DMS79 (cell line): ENCODE measurements at places on chromosomes 5 and 9.

- DNase-seq, result no peak
Observed at GRCh38 chr5:31767335-31768031, 128.6 kb downstream of the PDZD2 start.

DNA sequence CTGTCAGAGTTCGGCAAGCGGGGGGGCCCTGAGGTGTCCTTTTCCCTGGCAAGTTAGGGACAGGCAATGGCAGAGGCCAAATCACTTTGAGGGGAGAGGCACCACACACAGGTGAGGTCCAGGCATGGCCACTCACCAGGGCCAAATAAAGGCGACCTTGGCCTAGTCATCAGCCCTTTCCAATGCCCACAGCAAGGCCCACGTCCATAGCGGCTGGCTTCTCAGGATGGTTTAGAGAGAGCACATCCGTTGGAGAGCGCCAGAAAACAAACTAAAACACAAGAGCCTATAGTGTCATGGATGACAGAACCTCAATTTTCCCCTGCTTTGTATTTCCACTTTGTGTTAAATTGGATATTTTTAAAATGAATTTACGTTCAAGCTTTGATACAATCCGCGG is 7.0 kb downstream of the CCNJL start:
- no peak for DNase-seq

- DNase-seq, result no peak
Observed at GRCh38 chr5:146698651-146699050, 179.9 kb downstream of the PPP2R2B start.

GRCh38 chr9:107054146-107054545 is 191.2 kb downstream of the ZNF462 start:
- DNase-seq, result no peak

GRCh38 chr9:96777426-96777864 is 442 bp downstream of the ZNF510 start:
- no peak for DNase-seq

DNA sequence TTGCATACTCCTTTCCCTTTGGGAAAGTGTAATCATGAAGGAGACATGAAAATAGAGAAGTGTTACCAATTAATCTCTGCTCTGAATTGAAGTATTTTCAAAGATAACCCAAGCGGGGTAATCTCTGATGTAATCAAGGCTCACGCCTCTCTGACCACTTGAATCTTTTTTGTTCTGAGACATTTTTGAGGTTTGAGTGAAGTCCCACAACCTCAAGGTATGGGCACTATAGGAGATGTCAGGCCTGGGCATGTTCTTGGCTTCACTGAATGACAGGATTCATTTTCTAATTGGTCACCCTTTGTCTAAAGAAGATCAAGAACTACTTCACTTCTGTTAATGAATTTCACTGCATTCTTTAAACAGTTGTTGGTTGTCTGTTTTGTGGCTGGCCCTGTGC is 23.7 kb downstream of the ENHO start:
- DNase-seq, result peak; percentile 44

DNA sequence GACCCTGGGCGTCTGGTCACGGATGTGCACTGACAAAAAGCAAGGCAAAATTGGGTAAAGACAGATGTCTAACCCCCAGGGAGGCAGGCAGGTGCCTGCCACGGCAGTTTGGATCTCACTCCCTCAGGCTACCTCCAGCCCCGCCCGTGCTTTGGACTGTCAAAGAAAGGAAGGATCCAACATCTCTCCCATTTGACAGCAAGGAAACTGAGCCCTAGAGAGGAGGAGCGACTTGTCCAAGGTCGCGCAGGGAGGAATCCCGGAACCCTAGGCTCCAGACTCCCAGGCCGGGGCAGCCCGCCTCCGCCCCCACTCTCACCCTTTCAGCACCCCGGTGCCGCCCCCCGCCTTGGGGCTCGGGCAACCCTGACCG is 376 bp downstream of the GOLGA1 start:
- peak; percentile 57 for DNase-seq

- DNase-seq, result no peak
Observed at GRCh38 chr9:91040371-91041215, 239.0 kb downstream of the SYK start.

DNA sequence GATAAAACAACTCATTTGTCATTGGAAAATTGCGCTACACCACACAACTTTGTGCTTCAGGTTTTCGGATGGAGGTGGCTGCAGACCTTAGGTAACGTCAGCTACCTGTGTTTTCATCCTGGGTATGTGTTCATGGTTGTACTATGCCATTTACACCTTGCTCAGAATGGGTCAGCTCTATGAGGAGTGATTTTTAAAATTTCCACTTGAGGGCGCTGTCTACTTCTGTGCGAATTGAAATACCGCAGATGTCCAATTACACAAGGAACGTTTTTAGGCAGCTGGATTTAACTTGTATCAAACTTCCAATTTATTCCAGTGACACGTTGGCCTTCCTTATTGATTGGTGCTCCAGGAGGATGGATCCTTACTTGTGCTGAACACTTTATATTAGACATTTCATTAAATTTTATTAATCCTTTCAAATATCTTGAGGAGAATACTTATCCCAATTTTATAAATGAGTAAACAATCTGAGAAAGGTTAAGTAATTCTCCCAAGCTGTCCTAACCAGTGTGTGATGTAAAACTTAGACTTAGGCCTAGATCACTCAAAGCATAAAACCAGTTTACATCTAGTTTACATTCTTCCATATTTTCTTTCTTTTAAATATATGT is 23.4 kb downstream of the DMRTA1 start:
- no peak for DNase-seq

GRCh38 chr9:92680166-92681119 is 10.5 kb upstream of the IPPK start:
- no peak for DNase-seq

DNA sequence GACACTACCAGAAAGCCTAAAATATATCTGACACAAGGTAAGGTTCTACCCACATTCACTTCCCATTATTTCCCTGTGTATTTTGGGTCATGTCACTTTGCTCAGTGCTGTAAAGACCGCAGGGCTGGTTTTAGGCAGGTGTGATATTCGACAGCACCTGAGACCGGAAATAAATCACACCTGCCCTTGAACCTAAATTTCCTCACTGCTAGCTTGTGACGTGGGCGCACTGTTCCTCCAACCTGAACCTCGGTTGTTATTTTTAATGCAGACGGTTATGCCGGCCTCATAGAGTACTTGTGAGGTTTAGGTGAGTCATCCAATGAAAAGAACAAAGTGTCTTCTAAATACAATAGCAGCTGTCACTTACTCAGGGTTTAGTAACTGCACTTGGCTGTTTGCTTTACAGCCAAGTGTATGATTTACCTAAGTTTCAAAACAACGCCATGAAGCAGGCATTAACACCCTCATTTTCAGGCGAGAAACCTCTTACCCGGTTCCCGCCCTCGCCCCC is 20.7 kb upstream of the ZNF782 start:
- no peak for DNase-seq

- no peak for DNase-seq
Observed at GRCh38 chr9:79917421-79917820, 345.7 kb downstream of the TLE4 start.

DNA sequence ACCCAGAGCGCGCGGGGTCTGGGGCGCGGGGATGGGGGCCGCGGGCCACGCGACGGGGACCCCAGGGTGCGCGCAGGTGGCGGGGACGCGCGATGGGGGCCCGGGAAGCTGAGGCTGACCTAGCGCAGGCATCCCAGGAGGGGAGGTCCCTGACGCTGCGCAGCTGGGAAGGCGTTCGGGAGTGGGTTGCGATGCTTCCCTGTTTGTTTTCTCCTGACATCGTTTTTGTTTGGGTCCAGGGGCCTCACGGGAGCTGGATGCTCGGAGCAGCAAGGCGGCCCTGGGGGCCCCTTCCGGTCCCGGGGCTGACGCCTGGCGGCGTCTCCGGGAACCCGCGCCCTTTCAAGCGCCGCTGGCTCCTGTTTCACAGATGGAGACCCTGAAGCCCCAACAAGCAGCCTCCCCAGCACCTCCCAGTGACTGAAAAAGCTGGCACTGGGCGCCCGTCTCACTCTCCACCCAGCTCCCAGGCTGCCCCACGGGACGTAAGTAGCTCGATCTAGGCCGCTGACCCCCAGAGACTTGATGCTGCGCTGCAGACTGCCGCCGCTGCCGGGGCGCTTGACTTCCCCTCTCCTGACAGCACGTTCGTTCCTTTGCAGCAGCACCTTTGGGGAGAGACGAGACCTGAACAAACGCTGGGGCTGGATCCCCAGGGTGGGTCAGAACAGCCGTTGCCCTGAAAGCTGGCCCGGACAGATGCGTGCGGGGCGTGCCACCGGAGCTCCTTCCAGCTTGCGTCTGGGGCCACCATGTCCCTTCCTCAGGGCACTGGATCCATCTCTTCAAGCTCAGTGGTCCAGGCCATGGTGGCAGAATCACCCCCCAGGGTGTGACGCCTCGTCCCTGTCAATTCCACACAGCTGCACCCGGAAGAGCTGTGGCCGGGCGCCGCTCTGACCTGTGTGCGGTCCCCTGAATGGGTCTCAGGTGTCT is 593 bp downstream of the BRD3OS start:
- DNase-seq, result peak; percentile 18

DNA sequence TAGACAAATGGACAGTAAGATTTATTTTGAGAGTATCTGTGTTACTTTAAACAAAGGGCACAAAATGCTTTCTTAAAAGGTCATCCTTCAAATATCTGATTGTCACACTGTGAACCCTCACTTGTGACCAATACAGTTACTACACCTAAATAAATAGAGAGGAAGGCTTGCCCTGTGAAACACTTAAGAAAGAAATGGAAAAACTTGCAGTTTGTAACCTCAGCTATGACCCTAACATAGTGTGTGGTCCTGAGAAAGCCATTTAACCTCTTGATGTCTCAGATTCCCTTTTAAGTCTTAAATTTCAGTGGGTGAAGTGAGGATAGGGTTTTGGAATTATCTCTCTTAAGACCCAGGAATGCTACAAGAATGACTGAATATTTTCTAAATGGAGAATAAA is 126.7 kb upstream of the SLC27A6 start:
- no peak for DNase-seq

DNA sequence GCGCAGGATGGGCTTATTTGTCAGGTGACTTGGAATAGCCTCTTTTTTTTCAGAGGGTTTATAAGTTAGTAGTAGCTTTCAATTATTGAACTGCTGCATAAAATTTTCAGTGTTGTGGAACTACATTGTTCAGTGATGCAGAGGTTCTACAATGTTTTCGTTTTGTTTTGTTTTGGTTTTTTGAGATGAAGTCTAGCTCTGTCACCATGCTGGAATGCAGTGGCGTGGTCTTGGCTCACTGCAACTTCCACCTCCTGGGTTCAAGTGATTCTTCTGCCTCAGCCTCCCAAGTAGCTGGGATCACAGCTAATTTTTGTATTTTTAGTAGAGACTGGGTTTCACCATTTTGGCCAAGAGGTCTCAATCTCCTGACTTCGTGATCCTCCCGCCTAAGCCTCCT is 22.0 kb downstream of the NUP188 start:
- no peak for DNase-seq

- no peak for DNase-seq
Observed at GRCh38 chr5:68930139-68930538, 163.7 kb upstream of the SLC30A5 start.

- DNase-seq, result no peak
Observed at GRCh38 chr5:76468635-76469425, 65.7 kb downstream of the IQGAP2 start.

DNA sequence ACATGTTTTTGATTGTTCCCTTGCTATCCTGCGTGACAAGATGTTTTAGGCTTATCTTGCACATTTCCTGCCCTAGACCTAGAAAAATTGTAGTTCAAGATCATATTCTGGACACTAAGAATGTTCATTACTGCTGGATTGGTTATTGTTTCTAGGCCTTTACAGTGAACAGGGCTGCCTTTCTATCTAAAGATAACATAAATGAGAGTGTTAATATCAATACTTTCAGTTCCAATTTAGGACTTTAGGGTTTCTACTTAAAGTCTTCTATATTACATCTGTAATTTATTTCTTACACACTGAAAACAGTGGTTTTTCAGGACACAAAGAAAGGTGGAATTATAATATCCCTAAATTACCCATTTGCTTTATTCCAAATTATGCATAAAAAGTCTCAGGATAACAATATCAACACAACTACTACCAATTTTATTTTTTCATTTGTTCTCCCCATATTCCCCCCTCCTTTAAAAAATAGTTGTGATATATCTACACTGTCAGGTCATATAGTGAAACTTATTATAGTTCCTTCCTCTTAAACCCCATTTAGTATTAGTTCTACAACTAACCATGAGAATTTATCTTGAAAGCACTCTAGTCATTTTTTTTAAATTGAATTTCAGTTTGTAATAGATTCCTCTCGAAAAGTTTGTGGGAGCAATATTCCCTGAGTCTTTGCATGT is 293.9 kb upstream of the RIOK2 start:
- DNase-seq, result no peak

GRCh38 chr9:136268735-136269134 is 23.1 kb upstream of the QSOX2 start:
- no peak for DNase-seq

- no peak for DNase-seq
Observed at GRCh38 chr5:153476767-153477166, 13.7 kb upstream of the GRIA1 start.
